NCI-H446 (cell line): ENCODE measurements at places on chromosomes 12 and 14.
A peak's percentile ranks its signal among the peaks of the same experiment; 100 is the strongest.

- no peak for DNase-seq
Observed at GRCh38 chr12:53939141-53940108, 794 bp downstream of the HOXC13 start.

DNA sequence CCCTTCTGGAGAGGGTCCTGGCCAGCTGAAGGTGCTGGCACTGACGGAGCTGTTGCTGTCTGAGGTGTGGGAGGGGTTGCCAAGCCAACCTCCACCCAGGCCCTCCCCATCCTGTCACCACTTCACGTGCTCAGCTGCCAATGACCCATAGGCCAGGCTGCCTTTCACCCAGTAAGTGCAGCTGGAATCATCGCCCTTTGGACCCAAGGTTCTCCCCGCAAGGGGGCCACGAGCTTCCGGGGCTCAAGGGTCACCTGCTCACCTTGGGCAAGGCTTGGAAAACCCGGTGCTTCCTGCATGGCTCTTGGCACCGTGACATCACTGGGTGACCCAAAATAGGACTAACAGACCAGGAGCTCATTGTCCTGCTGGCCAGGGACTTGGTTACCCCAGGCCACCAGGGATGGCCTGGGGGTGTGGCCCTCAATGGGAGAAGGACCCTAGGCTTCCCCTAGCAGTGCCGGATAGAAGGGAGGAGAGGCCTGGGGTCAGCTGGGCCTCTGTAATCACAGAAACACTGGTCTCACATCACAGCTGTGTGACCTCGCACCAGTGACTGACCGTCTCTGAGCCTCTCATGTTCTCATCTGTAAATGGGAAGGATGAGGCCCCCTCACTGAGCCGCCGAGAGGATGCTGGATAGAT is 51.3 kb downstream of the CCDC85C start:
- DNase-seq: no peak

DNA sequence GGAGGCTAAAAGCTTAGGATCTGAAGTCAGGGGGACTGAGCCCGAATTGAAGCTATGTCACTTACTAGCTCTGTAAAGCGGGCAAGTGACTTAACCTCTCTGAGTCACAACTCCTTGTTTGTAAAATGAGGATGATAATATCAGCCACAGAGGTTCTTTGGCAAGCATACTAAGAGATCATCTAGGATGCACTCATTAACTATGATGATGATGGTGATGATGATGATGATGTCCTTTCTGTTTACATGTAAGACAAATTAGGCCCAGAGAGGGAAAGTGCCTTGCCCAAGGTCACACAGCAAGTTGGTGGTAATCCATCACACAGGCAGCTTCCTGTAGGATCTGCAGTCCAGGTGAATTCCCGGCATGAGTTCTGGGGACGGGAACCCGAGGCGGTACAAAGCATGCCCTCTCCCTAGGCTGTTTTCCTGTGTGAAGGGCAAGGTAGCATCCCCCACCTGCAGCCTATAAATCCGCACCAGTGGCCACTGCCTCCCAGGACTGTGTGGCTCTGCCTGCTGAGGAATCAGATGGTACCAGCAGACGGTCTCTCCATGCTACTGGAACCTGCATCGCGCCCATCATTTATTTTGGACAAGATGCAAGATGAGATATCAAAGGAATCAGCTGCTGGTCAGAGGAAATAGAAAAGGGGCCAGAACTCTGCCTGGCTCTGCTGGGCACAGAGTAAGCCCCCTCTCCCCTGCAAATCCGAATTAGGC is 55.2 kb downstream of the MAP1LC3B2 start:
- no peak for DNase-seq

DNA sequence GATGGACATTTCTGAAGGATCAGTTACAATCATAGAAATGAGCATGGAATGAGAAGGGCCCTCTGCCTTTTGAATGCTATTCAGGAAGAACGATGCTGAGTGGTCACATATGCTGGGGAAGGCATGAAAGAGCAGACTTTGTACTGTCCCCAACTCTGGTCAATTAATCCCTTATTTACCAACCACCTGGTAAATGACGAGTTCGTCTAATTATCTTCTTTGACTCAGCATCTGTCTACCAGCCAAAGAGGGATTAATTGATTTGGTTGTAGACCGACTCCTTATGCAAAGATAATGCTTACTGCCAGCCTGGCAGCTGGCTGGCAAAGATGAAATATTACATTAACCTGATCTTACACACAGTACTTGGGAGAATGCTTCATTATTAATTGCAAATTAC is 152.2 kb downstream of the CHST11 start:
- DNase-seq: peak; percentile 72

DNA sequence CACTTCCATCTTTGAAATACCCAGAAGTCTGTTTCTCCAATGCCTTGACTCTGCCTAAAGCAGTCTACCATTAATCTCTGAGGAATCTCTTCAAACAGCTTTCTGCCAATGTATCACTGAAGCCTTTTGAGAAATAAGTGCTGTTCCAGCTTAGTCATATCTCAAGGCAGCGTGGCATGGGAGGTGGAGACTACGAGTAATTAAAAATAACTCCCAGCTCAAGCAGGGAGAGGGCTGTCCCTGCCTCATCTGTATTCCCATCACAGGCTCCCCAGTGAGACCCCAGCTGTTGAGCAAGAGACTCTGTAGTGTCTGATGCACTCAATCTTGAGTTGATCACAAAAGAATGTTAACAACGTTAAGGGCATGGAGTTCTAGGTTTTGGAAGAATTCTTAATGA is 700.6 kb downstream of the DIO2 start:
- peak; percentile 70 for DNase-seq
